ENCODE measurements at places on chromosomes 6 and 20. TPM values are rescaled to one million over a fixed set of nuclear protein-coding genes. Genes with fewer than 3 reads are reported as not detected.

The CD24 gene
- total RNA-seq = 13.2 TPM

The C20orf96 gene
- total RNA-seq = 6.9 TPM

The MATN4 gene
- total RNA-seq = not detected

The MYT1 gene
- total RNA-seq = 0.16 TPM

The OR2B6 gene
- total RNA-seq = not detected

Data from sigmoid colon (tissue), 7 donors.